ENCODE measurements at places on chromosomes 12 and 14. TPM values are rescaled to one million over a fixed set of nuclear protein-coding genes. Genes with fewer than 3 reads are reported as not detected.

The HOXC9 gene
- total RNA-seq, result 0.28 TPM

The PRIM1 gene
- 2.7 TPM for total RNA-seq

The A2M gene
- 12.1 TPM for total RNA-seq

The SLC17A8 gene
- not detected for total RNA-seq

The OASL gene
- total RNA-seq, result 0.57 TPM

The BDKRB2 gene
- 38.6 TPM for total RNA-seq

The SERPINA5 gene
- not detected for total RNA-seq

The REM2 gene
- 0.14 TPM for total RNA-seq

The FOXN4 gene
- total RNA-seq, result not detected

The INF2 gene
- 20.8 TPM for total RNA-seq

The TSPAN8 gene
- 0.43 TPM for total RNA-seq

The RAPGEF3 gene
- 2.1 TPM for total RNA-seq

The BCAT1 gene
- total RNA-seq, result 136 TPM

The LRP6 gene
- total RNA-seq, result 35.1 TPM

The SLIRP gene
- 174 TPM for total RNA-seq
